Stimulated activated CD4-positive, alpha-beta T cell treated with anti-CD3 and anti-CD28 coated beads, Interleukin-1b, Interleukin-23, amount 100 ng/mL, for 48 hours (primary cell): ENCODE measurements at places on chromosomes 7 and 10.

- DNase-seq: no peak
Observed at GRCh38 chr7:84452618-84453017, 258.0 kb upstream of the SEMA3A start.

DNA sequence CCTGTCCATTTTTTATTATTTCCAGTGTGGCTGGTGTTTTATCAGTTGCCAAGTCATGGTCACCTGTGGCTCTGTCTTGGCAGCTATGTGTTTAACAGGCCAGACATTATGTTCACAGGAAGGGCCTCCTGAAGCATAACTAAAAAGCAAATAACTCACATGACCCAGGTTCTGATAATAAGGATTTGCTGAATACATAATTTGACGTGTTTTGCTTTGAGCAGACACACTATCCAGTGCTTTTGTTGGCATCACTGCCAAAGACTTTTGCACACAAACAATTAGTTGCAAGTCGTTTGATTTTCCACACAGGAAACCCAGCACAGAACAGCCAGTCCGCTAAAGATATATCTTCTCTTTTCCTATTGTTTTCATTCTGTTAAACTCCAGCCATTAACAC, 173.6 kb downstream of the ARL4A start:
- DNase-seq: no peak

GRCh38 chr10:101829561-101830315, 11.5 kb upstream of the OGA start:
- peak; percentile 56 for DNase-seq

- peak; percentile 47 for DNase-seq
Observed at GRCh38 chr7:28922624-28923331, 35.4 kb downstream of the TRIL start.

GRCh38 chr7:155885167-155886155, 73.2 kb upstream of the SHH start:
- no peak for DNase-seq

- DNase-seq: no peak
Observed at GRCh38 chr10:89438525-89438924, 24.2 kb downstream of the IFIT5 start.

- no peak for DNase-seq
Observed at GRCh38 chr10:93859049-93859655, 34.6 kb upstream of the SLC35G1 start.

DNA sequence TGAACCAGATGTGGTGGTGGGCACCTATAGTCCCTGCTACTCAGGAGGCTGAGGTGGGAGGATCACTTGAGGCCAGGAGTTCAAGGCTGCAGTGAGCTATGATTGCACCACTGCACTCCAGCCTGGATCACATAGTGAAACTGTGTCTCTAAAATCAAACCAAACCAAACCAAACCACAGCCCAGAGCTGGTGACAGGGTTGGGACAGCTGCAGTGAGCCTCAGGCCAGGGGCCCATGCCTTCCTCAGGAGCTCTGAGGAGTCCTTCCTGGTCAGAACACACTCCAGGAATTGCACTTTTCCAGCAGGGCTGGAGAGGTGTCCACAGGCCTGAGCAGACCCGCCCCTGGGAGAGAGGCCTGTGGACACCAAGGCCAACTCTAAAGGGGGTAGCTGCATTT, 32.5 kb upstream of the OCM2 start:
- no peak for DNase-seq

DNA sequence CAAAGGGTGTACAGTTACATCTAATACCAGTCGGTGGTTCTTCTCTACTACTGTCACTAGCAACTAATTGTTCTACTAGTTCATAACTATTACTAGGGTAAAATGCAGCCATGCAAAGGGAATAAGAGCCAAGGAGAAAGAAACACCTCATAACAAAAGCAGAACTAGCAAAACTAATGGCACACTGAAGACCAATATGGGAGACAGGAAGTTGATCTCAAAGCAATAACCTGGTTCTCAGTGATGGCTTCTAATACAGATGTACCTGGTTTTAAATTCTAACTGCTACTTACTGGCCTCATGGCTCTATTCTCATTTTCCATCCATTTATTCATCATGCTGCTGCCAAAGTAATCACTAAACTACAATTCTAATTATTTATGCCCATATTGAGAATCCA, 170.3 kb downstream of the SEMA3E start:
- no peak for DNase-seq

- DNase-seq: no peak
Observed at GRCh38 chr10:130043491-130043890, 67.1 kb downstream of the C10orf143 start.

DNA sequence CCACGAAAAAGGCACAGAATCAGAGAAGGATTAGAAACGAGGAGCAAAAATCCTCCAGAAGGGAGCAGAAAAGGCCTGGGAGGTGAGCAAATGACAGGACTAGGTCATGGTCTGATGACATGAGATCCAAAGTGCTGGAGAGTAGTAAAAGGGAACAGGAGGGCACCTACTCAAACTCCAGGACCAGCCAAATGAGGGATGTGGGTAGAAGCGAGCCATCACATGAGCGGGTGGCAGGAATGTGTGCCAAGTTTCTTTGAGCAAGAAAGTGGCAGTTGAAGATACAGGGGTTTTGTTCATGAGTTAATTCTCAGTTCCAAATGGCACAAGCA, 112.6 kb downstream of the RNF32 start:
- DNase-seq: no peak

DNA sequence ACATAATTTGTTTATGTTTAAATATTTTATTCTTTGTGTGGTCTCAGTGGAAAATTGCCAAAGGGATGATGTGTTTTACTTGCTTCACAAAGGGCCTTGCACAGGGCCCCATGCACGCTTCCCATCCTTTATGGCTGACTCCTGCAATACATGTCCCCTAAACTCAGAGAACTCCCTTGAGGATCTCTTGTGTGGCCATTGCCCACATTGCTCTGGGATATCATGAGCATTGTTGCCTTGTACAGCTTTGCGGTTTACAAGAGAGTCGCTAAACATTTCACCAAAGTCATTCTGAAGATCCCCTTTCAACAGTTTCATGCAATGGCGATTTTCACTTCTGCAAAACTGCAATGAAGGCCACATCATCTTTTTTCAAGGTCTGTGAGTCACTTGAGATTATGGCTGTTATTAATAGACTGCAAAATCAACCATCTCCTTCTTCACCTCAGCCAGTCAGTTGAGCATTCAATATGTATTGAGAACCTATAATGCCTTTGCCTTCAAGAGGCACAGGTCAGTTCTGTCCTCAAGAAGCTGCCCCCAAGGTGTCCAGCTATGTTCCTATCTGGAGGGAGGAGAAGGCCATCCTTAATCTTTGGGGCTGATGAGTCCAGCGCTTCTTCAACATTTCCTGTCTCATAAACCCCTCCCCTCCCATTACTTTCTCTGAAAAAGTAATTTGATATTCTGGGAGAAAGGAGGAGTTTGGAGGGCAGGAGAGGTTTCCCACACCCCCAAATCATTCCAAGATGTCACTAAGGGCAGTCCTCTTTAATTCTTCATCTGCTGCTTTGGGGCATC, 108.1 kb downstream of the CCDC71L start:
- no peak for DNase-seq

- no peak for DNase-seq
Observed at GRCh38 chr10:110368002-110368401, 63.3 kb upstream of the SMNDC1 start.

DNA sequence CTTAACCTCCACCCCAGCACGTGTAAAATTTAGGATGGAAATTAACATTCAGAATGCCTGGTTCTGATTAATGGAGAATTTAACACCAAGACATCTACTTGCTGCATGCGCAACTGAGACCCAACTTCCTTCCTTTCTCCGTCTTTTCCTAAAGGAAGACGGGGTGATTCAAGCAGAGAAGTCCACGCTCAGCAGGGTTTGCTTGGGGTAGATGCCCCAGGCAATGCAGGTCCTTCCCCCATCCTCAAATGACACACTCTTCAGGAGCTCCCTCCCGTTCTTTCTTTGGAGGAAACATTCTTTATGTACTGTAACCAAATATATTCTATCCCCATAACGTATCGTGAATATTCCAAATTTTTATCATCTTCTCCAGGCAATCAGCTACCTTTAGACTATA, 47.0 kb downstream of the FAM171A1 start:
- DNase-seq: no peak

GRCh38 chr7:26156451-26157420, 4.7 kb downstream of the NFE2L3 start:
- peak; percentile 62 for DNase-seq

DNA sequence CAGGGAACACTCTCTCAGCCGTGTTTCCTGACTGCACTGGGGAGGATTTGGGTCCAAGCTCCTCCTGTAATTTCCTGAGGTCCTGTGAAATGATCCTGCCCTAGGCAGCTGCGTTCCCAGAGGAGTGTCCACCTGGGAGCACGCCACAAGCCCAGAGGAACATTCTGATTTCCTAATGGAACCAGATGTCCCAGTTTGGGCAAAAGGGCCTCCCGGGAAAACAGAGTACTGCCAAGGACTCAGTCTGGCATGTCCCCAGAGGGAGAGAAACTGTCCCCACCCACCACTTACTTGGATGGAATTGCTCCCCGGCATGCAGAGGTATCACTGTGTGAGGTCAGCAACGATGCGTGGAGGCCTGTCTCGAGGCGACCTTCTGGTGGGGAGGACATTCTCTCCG, 34.5 kb downstream of the ASB13 start:
- no peak for DNase-seq

GRCh38 chr7:69845721-69846495, 247.6 kb downstream of the AUTS2 start:
- no peak for DNase-seq

DNA sequence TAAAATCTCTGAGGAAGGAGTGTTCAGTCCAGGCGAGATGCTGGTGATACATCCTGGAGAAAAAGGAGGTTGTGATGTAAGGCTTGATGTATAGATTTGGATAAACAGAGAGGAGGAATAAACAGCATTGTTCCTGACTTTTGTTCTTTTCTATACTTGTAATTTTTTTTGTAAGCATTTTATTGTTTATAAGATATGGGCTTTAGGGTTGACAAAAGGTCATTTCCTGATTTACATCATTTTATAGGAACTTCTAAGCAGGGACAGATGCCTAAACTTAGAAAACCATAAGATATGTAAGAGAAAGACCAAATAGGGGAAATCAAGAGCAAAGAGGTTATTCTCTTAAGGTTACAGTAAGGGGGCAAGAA, 16.7 kb upstream of the SLC26A4 start:
- DNase-seq: no peak

- DNase-seq: no peak
Observed at GRCh38 chr10:125156739-125157480, 3.5 kb downstream of the CTBP2 start.

- no peak for DNase-seq
Observed at GRCh38 chr7:142301299-142301698, 43.4 kb upstream of the PRSS58 start.

GRCh38 chr7:151895008-151895630, 18.2 kb upstream of the PRKAG2 start:
- DNase-seq: no peak

DNA sequence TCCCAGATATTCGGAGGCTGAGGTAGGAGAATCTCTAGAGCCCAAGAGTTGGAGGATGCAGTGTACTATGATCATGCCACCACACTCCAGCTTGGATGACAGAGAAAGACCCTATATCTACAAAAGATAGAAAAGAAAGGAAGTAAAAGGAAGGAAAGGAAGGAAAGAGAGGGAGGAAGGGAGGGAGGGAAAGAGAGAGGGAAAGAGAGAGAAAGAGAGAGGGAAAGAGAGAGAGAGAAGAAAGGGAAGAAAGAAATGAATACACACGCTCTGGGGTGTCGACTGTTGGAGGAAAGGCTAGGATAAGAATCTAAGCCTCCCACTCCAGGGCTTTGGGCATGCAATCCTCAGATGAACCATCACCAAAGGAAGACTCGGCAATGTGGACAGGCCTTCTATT, 69.9 kb downstream of the PARD3 start:
- DNase-seq: no peak

GRCh38 chr7:45998506-45998905, 77.4 kb upstream of the IGFBP3 start:
- no peak for DNase-seq

DNA sequence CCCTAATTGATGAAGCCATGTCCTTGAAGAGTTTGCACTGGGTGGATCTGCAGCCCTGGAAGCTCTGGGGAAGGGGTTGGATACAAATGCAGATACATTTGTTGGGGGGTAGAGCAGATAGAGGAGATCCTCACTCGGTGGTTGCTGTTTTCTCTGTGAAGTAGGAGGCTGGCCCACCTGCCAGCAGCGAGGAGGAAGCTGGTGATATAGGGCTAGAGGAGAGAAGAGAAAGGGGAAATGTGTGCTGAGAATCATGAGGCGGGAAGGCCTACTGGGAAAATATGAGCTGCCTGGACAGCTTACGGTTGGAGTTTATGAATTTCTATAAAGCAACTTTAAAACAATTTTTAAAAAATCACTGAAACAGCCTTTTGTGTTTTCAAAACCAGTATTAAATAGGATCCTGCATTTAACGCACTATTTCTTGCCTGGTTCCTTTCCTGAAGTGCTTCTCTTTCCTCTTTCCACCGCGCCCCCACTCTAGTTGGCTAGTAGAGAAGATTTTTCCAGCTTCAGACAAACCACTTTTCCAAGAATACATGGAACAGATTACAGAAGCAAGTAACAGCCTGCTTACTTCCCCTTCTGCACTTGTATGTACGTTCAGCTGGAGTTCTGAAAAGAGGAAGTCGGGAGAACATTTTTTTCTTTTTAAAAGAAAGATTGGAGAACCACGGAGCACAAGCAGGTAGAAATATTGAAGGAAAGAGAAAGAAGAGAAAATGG, 100.6 kb upstream of the GLCCI1 start:
- DNase-seq: no peak

DNA sequence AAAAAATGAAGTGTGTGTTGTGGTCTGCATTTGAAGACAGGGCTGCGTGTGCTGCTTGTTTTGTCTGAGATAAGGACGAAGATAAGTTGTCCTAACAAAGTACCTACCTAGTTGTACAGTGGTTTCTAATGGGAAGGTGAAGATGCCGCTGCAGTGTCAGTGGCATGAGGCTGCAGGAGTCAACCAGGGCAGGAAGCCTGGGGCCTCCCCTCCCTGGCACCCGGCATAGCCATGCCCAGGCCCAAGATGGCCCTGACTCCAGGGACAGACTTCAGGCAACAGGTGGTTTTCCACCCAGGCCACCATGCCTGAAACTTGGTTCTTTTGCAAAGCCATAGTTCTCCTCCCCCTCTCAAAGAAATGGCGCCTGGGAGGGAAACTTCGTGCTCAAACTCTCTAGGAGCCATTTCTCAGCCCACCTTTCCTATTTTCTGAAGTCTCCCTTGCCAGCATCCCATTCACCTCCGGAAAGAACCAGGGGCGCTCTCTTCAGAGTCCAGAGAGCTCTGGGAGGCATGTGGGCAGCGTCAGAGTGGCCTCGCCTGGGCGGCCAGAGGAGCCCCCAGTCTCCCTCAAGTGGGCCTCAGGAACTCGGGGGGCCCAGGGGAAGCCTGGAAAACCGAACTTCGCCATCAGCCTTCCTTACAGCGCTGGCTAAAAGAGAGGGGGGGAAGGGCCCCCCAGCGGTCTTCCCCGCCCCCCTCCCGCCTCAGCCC, 2.1 kb upstream of the KAT6B start:
- peak; percentile 16 for DNase-seq

- no peak for DNase-seq
Observed at GRCh38 chr10:9228771-9229170, 1174.3 kb downstream of the GATA3 start.

- no peak for DNase-seq
Observed at GRCh38 chr10:114206902-114207301, 27.7 kb downstream of the TDRD1 start.
